Naive B cell (primary cell): ENCODE measurements at places on chromosomes 7 and 10. TPM values are rescaled to one million over a fixed set of nuclear protein-coding genes. Genes with fewer than 3 reads are reported as not detected.
A peak's percentile ranks its signal among the peaks of the same experiment; 100 is the strongest.

PTN gene
- not detected for polyA plus RNA-seq

ELAPOR2 gene
- 1.6 TPM for polyA plus RNA-seq

COL26A1 gene
- polyA plus RNA-seq, result not detected

PRKRIP1 gene
- 13.1 TPM for polyA plus RNA-seq

SHTN1 gene
- not detected for polyA plus RNA-seq

GSAP gene
- polyA plus RNA-seq, result 37.6 TPM

OPN1SW gene
- not detected for polyA plus RNA-seq

JAZF1 gene
- polyA plus RNA-seq, result 26.5 TPM

GRCh38 chr7:152313831-152314604 is 121.8 kb downstream of the KMT2C start:
- no peak overlapping the region for H3K4me3 ChIP-seq
- H3K36me3 ChIP-seq, result no peaks in the 10 kb centered on the region
- H3K4me1 ChIP-seq, result peaks cover 32% of the 10 kb centered on the region
- no peaks in the 10 kb centered on the region for H3K27me3 ChIP-seq
- peak overlapping the region; percentile 78 for H3K27ac ChIP-seq

GRCh38 chr7:77338260-77338659 is 77.9 kb downstream of the GSAP start:
- H3K36me3 ChIP-seq, result no peaks in the 10 kb centered on the region
- peak; percentile 6 for DNase-seq
- peak overlapping the region; percentile 49 for H3K4me3 ChIP-seq
- no peaks in the 10 kb centered on the region for H3K27me3 ChIP-seq
- peak overlapping the region; percentile 87 for H3K27ac ChIP-seq
- H3K4me1 ChIP-seq, result peaks cover 19% of the 10 kb centered on the region

DNA sequence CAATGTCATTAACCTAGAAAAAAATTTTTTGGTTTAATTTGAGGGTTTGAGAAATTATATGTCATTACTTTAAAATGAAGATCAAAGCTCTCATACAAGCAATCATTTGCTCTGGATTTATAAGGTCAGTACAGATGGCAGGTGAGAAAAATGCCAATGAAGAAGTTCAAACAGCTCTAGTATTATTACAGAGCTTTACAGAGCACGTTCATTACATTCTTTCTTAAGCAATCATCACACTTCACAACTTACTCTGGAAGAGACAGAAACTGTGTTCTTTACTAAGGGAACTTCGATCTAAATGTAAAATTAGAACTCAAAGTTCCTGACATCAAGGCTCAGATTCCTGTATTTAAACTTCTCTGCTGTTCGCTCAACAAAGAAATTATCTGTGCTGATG is 153.4 kb downstream of the ATE1 start:
- peaks cover 5% of the 10 kb centered on the region for H3K36me3 ChIP-seq
- H3K4me1 ChIP-seq, result no peaks in the 10 kb centered on the region
- no peaks in the 10 kb centered on the region for H3K27me3 ChIP-seq
- DNase-seq, result no peak

DNA sequence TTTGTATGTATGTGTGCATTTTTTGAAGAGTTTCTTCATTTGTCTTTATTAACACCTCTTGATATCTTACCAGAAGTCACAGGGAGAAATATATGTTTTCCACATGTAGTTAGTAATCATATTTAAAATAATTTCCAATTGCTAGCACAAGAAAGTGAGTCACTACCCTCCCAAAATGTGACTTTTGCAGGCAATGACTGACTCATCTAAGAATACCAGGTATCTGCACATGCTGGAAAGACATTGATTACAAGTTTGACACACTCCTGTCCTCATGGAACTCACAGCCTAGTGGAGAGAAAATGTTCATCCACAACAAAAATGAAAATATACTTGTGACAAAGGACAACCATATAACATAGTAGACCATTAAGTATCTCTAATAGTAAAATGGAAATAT is 82.9 kb downstream of the SEMA3D start:
- no peak overlapping the region for H3K27ac ChIP-seq
- H3K4me1 ChIP-seq, result no peaks in the 10 kb centered on the region
- no peak overlapping the region for H3K4me3 ChIP-seq
- peaks cover 3% of the 10 kb centered on the region for H3K36me3 ChIP-seq

GRCh38 chr7:30901856-30902255 is 9.8 kb upstream of the AQP1 start:
- DNase-seq, result no peak
- no peak overlapping the region for H3K27ac ChIP-seq
- no peaks in the 10 kb centered on the region for H3K4me1 ChIP-seq
- H3K27me3 ChIP-seq, result no peaks in the 10 kb centered on the region
- H3K36me3 ChIP-seq, result no peaks in the 10 kb centered on the region

DNA sequence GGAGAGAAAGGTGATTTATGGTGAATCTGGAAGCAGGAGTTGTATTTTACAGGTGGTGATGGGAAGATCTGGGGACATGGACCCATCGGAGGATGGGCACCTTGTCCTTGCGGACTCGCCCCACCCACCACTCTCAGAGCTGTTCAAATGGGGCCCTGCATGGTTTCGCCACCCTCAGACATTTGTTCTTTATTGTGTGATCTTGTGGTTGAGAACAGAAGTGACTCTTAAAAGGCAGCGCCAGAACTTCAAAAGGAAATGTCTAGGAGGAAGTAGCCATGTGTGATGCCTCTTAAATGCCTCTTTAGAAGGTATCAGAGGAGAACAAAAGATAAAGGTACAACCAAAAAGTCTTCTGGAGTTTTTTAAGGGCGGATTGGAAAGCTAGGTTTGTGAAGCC is 205.7 kb downstream of the KIAA1217 start:
- no peaks in the 10 kb centered on the region for H3K27me3 ChIP-seq
- no peak overlapping the region for H3K27ac ChIP-seq

DNA sequence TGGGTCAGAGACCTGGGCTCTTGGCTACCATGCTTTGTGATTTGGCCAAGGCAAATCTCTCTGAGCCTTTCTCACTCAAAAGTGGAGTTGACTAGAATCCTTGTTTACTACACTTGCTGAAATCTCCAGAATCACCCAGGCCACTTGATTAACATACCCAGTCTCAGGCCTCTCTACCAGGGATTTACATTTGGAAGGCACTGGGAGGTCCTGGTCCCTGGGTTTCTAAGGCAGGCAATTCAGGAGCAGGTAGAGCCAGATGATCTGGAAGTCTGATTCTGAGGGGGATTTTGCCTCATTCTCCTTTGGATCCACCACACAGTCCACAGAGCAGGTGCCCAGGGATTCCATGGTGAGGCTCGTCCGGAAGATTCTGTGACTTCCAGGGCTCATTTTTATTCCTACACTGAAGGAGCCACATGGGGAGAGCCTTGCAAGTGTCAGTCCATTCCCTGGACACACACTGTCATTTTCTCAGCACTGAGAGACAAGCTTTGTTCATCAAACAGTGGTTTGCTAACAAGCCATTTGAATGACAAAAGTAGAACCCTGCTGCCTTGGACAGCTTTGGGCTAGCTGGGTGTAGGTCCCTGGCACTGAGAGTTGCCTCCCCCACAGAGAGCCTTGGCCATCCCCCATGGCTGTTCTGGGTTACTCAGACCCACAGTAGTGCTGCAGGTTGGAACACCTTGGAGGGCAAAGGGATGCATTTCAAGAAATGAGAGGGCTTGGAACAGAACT is 74.2 kb downstream of the NOC3L start:
- no peaks in the 10 kb centered on the region for H3K4me1 ChIP-seq
- H3K4me3 ChIP-seq, result no peak overlapping the region
- no peaks in the 10 kb centered on the region for H3K36me3 ChIP-seq
- no peak for DNase-seq
- no peak overlapping the region for H3K27ac ChIP-seq

DNA sequence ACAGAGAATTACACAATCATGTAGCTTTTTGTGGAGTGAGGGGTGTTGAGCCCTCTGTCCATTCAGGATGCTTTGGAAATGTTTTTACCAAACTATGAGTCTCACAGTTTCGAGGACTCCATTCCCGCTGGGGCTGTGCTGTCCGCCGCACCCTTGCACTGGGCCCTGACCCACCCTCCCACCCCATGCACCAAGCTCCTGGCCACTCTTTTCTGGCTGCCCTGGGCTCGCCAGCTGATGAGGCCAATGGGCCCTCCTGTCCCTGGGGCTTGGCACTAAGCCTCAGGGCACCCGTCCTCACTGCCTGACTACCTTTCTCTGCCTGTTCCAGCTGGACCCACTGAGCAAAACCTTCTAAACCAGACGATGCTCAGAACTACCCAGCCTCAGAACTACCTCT is 332.1 kb downstream of the PTPRN2 start:
- H3K27ac ChIP-seq, result no peak overlapping the region

DNA sequence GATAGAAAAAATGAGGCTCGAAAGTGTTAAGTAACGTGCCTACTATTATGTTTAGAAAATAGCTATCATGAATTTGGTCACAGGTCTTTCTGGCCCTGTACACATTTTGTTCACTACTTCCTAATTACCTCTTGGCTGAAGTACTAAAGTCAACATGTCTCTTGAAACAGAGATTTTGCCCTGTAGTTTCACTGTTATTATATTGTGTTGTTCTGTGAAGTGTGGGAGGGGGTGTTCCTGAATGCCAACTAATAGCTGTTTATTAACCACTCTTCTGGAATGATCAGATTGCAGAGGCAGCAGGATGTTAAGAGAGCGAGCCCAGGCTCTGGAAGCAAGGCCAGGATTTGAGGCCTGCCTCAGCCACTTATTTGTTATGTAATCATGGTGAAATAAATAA is 72.1 kb downstream of the RNF133 start:
- H3K36me3 ChIP-seq, result no peaks in the 10 kb centered on the region
- no peak overlapping the region for H3K27ac ChIP-seq
- no peak for DNase-seq
- H3K4me3 ChIP-seq, result no peak overlapping the region
- H3K27me3 ChIP-seq, result no peaks in the 10 kb centered on the region

GRCh38 chr7:4531236-4531635 is 150.9 kb upstream of the FOXK1 start:
- H3K4me3 ChIP-seq, result no peak overlapping the region
- H3K27ac ChIP-seq, result no peak overlapping the region
- no peaks in the 10 kb centered on the region for H3K4me1 ChIP-seq

- H3K36me3 ChIP-seq, result peaks cover 20% of the 10 kb centered on the region
- no peak overlapping the region for H3K27ac ChIP-seq
Observed at GRCh38 chr7:98194672-98195457, 16.4 kb upstream of the BHLHA15 start.

GRCh38 chr7:7548407-7548806 is 12.7 kb upstream of the COL28A1 start:
- H3K27me3 ChIP-seq, result no peaks in the 10 kb centered on the region
- no peaks in the 10 kb centered on the region for H3K4me1 ChIP-seq
- no peak for DNase-seq
- no peaks in the 10 kb centered on the region for H3K36me3 ChIP-seq

GRCh38 chr7:13800694-13801448 is 188.6 kb downstream of the ETV1 start:
- H3K27me3 ChIP-seq, result no peaks in the 10 kb centered on the region
- H3K27ac ChIP-seq, result no peak overlapping the region
- H3K4me3 ChIP-seq, result no peak overlapping the region
- no peaks in the 10 kb centered on the region for H3K4me1 ChIP-seq
- no peak for DNase-seq

GRCh38 chr10:58512491-58513187 is at the start of gene BICC1:
TSS of gene BICC1 (plus strand) at chr10:58512872. CDS start at chr10:58513144, 272 bp downstream.
- H3K27me3 ChIP-seq, result peaks cover 31% of the 10 kb centered on the region
- H3K4me1 ChIP-seq, result peaks cover 10% of the 10 kb centered on the region
- no peak within 1 kb of the TSS for H3K27ac ChIP-seq
- H3K36me3 ChIP-seq, result no peaks in the 10 kb centered on the region
- no peak for DNase-seq

- H3K4me1 ChIP-seq, result peaks cover 3% of the 10 kb centered on the region
- H3K4me3 ChIP-seq, result no peak overlapping the region
- peaks cover 7% of the 10 kb centered on the region for H3K36me3 ChIP-seq
- peaks cover 52% of the 10 kb centered on the region for H3K27me3 ChIP-seq
- DNase-seq, result no peak
- H3K27ac ChIP-seq, result no peak overlapping the region
Observed at GRCh38 chr7:73642834-73643233, 18.5 kb upstream of the MLXIPL start.

DNA sequence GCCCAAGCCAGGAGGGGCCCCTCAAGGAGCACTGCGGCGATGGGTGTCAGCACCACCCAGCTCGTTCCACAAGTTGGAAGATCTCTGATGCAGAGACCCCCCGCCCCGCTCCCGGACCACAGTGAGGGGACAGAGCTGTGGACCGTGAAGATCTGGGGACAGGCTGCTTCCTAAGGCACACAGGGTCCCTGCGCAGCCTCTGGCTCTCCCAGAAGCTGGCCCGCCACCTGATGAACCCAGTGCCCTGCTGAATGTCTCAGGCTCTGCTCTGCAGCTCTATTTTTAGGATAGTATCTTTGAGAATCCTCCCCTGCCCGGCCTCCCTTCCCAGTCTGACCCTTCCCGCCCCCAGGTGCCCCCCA is 29.7 kb downstream of the GBX1 start:
- H3K4me3 ChIP-seq, result no peak overlapping the region
- H3K27ac ChIP-seq, result no peak overlapping the region
- no peak for DNase-seq
- H3K36me3 ChIP-seq, result no peaks in the 10 kb centered on the region
- peaks cover 10% of the 10 kb centered on the region for H3K27me3 ChIP-seq

GRCh38 chr10:88346144-88346977 is 236.8 kb downstream of the RNLS start:
- peaks cover 33% of the 10 kb centered on the region for H3K4me1 ChIP-seq
- H3K27ac ChIP-seq, result peak overlapping the region; percentile 51
- no peaks in the 10 kb centered on the region for H3K27me3 ChIP-seq
- peaks cover 5% of the 10 kb centered on the region for H3K36me3 ChIP-seq

DNA sequence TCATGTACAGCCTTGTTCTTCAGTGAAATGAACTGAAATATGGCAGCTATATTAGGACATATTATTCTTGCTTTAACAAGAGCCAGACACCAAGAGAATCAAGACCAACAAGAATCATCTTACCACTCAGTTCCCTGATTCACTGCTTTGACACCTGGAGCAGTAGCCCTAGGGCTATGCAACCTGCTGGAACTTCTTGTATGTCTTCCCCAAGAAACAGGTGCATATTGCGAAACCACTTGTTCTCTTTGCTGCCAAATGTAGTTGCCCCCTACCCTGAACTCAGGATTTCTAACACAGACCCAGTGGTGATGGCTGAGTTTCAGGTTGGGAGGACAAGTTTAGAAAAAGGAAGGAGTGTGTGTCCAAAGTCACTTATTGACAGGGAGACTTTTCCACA is 46.1 kb downstream of the WIPF3 start:
- no peak overlapping the region for H3K27ac ChIP-seq
- H3K27me3 ChIP-seq, result peaks cover 14% of the 10 kb centered on the region
- no peak for DNase-seq
- H3K36me3 ChIP-seq, result no peaks in the 10 kb centered on the region
- H3K4me3 ChIP-seq, result no peak overlapping the region

- peaks cover 8% of the 10 kb centered on the region for H3K4me1 ChIP-seq
- no peaks in the 10 kb centered on the region for H3K27me3 ChIP-seq
- H3K36me3 ChIP-seq, result no peaks in the 10 kb centered on the region
- peak overlapping the region; percentile 52 for H3K4me3 ChIP-seq
- no peak for DNase-seq
- no peak overlapping the region for H3K27ac ChIP-seq
Observed at GRCh38 chr7:102008535-102009262, 191.3 kb downstream of the CUX1 start.

- no peak overlapping the region for H3K4me3 ChIP-seq
- DNase-seq, result no peak
- H3K36me3 ChIP-seq, result peaks cover 21% of the 10 kb centered on the region
- H3K27me3 ChIP-seq, result no peaks in the 10 kb centered on the region
Observed at GRCh38 chr10:97222326-97222961, 36.7 kb upstream of the SLIT1 start.
